ENCODE measurements at places on chromosomes 11 and 22.
A peak's percentile ranks its signal among the peaks of the same experiment; 100 is the strongest.

GRCh38 chr11:73325036-73325981 is 17.2 kb downstream of the ARHGEF17 start:
- no peak for DNase-seq

- DNase-seq: no peak
These were observed 15.3 kb upstream of the RASL10A start for GRCh38 chr22:29330753-29331152.

GRCh38 chr11:130798801-130799200 is 117.5 kb downstream of the SNX19 start:
- no peak for DNase-seq

GRCh38 chr11:69120096-69120875 is 35.4 kb upstream of the SMIM38 start:
- peak; percentile 58 for DNase-seq

- DNase-seq: no peak
These were observed 8.2 kb downstream of the MMP8 start for GRCh38 chr11:102716527-102716926.

DNA sequence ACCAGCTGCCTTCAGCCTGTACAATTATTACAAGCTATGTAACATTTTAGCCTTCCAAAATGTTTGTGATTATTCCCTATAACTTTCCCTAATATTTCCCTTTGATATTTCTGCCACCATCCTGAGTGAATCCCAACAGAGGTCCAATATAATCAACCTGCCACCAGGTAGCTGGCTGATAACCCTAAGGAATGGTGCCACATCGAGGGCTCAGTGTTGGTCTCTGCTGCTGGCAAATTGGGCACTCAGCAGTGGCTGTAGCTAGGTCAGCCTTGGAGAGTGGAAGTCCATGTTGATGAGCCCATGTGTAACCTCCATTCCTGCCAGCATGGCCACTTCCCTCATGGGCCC is 121.2 kb downstream of the ZNF280B start:
- DNase-seq: no peak

Measured in pancreas (tissue), 10 donors.